ENCODE measurements at places on chromosomes 7 and 10.

DNA sequence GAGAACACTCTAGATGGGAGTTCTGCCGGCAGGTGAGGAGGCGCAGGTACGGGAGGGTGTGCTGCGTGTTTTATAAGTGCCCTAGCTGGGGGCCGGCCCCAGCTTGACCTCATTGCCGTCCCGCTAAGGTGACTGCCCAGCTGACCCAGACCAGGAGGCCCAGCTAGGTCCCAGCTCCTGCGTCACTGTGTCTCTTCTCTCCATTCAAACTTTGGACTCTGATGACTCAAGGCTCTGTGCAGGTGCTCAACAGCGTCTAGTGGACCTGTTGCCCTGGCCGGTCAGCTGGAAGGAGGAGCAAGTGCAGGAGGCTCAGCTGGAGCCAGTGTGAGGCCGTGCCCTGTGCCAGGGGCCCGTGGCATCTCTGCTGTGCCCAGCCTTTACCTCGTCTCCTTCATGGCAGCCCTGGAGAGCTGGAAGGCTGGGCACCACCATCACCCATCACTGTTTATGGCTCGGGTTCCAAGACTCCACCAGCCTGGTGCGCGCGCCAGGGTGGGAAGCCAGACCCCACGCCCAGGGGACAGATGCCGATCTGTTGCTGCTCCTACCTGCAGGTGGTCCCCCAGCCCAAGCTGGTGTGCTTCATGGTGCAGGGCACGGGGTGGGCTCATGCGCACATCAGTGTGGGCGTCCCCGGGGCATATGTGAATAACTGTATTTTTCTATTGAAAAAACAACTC is 14.6 kb downstream of the LHPP start:
- no peak for DNase-seq

GRCh38 chr7:141045126-141045841 is 28.6 kb upstream of the TMEM178B start:
- DNase-seq, result no peak

DNA sequence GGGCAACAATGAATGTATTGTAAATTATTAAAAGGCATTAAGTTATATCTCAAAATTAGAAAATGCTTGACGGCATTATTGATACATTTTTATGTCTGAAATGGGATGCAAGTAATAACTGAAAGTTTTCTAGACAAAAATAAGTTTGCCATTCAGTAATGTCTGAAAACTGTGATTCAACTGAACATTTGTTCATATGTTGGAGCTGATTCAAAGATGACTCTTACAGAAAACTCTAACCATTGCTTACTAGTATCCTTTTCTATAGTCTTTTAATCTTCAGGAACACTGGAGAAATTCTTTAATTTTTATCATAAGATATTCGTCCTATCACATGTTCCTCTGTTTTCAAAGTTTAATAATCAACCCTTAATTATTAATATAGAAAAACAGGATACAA is 71.1 kb upstream of the TFEC start:
- DNase-seq, result no peak

- DNase-seq, result no peak
Measured at GRCh38 chr10:4475827-4476490, 350.0 kb upstream of the AKR1E2 start.

DNA sequence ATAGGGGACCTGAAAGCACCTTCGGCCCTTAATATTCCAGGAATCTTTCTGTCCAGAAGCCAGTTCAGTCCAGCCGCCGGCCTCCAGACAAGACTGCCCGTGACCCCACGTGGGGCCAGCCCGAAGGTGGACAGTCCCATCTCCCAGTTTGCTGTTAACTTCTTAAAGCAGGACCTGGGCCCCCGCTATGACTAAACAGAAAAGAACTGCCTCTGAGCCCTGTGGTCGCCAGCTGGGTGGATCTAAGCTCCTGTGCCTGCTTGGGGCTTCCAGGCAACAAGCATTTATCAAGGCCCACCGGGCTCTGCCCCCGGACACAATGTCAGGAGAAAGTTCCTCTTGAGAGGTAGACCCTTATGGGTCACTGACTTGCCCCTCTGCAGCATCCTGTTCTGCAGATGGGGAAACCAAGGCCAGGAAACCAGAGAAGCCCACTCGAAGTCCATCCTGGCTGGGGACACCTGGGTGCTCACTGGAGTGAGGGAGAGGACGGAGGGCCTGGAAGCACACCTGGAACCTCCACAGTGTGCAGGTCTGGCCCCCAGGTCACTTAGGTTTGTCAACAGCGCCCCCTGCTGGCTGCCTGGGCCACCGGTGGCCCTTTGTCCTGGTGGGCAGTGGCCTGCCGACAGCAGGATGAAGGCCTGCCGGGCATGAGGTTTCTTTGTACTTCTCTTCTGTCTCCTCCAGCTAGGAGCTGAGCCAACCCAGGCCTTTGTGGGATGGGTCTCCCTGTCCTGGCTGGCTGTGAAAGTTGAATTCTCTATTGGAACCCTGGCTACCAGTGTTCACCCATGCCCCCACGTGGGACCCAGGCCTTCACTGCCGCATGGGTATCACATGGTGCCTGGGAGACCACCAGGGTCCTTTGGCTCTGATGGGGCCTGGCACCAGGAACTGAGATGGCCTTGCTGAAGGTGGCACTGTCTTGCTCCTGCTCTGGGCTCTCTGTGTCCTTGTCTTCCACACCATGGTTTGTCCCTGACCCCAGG is 128.0 kb downstream of the ZMIZ1 start:
- no peak for DNase-seq

GRCh38 chr10:121822180-121822579 is 105.7 kb downstream of the ATE1 start:
- DNase-seq, result no peak

GRCh38 chr10:8039321-8039881 is 15.1 kb upstream of the GATA3 start:
- DNase-seq, result no peak

DNA sequence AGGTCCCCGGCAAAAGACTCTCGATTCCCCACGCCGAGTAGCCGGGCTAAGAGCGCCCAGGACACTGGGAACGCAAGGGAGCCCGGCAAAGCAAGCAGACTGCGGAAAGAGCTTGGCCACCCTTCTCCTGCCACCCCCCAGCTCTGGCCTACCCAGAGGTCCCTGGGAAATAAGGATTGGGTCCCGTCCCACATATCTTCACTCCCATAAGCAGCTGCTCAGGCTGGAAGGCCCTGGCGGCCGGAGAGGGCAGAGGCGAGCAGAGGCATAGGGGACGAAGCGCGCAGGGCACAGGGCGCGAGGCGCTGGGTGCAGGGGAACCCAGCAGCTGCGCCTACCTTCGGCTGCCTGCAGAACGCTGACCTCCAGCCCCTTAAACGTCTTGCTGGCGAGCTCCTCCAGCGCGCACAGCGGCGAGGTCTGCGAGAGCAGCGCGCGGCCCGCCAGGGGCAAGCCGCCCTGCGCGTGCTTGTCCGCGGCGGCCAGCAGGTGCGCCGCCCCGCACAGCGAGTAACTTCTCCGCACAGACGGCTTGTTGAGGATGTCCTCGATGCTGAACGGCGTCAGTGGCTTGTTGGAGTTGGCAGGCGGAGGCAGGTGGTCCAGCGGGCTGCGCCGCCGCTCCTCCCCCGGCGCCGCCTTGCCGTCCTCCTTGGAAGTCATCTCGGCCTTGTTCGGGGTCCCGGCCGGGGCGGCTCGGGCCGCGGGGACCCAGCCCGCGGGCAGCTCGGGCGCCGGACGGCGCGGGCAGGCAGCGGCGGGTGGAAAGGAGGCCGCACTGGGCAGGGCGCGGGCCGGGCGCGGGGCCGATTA is 904 bp downstream of the LBX1 start:
- DNase-seq, result no peak

DNA sequence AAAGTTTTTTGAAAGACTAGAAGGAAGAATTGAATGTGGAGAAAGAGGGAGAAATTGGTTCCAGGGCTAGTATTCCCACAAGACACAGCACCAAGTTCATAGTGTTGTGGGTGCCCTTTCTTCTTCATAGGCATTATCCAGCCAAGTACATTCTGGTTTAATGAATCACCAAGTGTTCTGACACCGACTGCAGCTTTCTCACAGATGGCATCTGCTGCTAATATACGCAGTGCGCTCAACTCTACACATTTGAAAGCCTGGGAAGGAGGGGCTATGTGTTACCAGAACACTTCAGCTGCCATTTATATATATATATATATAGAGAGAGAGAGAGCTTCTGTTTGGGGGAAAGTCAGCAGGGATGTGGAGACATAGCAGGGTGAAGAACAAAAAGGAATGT is 1168.4 kb downstream of the GATA3 start:
- DNase-seq, result no peak

- no peak for DNase-seq
Measured at GRCh38 chr7:156829669-156830336, 63.2 kb downstream of the LMBR1 start.

DNA sequence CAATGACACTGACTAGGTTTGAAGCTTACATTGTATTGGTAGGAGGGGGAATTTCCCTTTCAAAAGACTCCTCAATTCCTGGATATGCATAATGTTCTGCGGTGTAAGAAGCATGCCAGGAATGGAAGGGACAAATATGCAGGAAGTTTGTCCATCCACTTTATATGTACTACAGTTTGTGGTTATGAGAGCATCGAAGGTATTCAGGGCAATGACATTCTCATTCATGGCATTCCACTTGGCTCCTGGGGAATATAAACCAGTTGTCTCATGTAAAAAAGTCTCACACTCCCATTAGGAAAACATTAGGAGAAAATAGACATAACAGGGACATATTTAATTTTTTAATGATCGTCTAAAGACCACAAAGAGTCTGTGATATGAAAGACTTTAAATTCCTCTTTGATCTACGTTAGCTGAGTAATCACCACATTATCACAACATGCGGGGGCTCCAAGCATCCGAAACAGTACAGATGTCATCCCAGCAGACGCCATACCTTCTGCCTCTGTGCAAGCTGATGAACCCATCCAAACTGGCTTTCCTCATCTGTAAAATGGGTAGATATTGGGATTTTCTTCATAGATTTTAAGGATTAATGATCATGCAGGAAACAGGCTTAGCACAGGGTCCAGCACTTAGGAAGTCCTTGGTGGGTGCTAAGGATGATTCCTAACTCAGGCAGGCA is 675.3 kb downstream of the INHBA start:
- no peak for DNase-seq

- DNase-seq, result no peak
Measured at GRCh38 chr7:8208816-8209215, 53.2 kb downstream of the ICA1 start.

- DNase-seq, result no peak
Measured at GRCh38 chr10:114405011-114405350, 679 bp upstream of the AFAP1L2 start.

GRCh38 chr10:43186150-43186549 is 47.9 kb downstream of the CSGALNACT2 start:
- DNase-seq, result no peak

DNA sequence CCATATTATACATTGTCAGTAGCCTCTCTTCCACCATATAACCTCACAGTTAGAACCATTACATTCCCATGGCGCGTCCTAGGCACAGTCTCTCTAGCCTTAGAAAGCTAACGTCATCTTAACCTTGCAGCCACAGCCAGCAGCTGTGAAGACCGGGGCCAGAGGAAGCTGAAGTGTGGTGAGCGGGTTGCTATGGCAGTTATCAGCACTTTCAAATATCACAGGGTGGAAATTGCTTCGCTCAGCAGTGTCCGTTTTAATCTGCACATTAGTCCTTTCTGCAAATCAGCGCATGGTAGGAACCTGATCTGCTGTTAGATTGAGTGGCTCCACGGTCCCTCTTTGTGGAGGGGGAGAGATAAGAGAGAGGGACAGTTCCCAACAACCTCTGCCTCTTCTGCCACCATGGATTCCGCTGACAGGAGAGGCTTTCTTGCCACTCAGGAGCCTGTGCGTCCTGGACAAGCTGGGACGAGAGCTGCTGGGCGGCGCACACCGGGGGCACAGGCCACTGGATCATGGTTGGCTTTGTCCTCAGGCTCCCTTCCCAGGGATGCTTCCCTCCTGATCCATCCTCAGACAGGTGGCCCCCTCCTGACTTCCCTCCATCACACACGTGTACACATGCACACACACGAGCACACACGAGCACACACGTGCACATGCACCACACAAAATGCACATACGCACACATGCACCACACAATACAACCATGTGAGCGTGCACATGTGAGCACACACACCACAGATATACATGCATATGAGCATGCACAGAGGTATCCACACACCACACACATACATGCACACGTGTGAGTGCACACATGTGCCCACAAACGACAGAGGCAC is 93.8 kb downstream of the WDR37 start:
- no peak for DNase-seq

DNA sequence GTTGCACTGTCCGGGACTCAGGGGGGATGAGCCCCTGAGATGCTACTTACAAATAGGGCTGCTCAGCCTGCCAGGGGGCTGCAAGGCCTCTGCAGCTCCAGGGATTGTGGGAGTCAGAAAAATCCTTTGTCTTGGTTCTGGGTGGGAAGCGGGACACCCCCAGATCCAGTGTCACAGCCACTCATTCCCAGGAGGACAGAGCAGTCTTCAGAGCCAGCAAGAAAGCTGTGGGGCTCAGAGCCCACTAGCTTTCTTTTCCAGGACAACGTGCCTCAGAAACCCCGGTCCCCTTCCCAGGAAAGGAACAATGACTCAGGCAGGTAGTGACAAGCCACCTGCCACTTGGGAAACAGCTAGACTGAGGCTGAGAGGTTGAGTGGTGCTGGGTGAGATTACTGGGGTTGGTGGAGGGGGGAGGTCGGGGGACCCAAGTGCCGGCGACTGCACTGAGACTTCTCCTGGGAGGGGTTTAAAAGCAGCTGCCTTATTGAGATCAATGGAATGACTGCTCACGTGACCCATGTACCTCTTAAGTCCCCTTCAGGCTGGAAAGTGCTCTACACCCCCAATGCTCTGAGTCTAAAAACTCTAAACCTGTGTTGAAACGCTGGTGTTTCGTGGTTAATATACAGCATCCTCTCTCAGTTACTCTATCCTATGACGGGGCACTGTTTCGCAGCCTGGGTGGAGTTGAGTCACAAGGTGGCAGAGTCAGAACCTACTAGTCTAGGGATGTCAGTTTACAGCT is 123.6 kb downstream of the UBE2H start:
- DNase-seq, result no peak

Data from H1 (cell line).